Activated CD4-positive, CD25-positive, alpha-beta regulatory T cell treated with anti-CD3 and anti-CD28 coated beads, Interleukin-2, amount 50 U/mL, for 16 hours (primary cell): ENCODE measurements at places on chromosomes 16 and 17.

DNA sequence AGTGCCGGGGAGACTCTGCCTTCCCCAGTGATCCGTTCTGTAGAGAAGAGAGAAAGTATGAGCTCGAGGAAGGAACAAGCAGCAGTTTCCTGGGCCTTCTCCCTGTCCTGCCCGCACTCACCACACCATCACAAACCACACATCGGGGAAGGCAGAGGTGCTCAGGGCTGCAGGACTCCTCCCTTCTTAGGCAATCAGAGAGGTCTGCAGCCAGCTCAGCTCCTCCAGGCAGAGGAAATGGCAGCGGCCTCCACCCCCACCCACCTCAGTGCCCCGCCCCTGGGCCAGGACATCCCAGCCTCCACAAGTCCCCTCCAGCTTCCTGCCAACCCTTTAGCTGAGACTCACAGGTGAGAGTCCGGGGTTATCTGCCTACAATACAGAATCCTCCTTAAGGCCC, 2.0 kb downstream of the ZNF319 start:
- DNase-seq = no peak

- no peak for DNase-seq
These were observed 14.7 kb downstream of the NXN start for GRCh38 chr17:964876-965275.

GRCh38 chr16:68447653-68448359, 502 bp downstream of the SMPD3 start:
- no peak for DNase-seq

- no peak for DNase-seq
These were observed 47.8 kb downstream of the SLC7A5 start for GRCh38 chr16:87821376-87822107.

DNA sequence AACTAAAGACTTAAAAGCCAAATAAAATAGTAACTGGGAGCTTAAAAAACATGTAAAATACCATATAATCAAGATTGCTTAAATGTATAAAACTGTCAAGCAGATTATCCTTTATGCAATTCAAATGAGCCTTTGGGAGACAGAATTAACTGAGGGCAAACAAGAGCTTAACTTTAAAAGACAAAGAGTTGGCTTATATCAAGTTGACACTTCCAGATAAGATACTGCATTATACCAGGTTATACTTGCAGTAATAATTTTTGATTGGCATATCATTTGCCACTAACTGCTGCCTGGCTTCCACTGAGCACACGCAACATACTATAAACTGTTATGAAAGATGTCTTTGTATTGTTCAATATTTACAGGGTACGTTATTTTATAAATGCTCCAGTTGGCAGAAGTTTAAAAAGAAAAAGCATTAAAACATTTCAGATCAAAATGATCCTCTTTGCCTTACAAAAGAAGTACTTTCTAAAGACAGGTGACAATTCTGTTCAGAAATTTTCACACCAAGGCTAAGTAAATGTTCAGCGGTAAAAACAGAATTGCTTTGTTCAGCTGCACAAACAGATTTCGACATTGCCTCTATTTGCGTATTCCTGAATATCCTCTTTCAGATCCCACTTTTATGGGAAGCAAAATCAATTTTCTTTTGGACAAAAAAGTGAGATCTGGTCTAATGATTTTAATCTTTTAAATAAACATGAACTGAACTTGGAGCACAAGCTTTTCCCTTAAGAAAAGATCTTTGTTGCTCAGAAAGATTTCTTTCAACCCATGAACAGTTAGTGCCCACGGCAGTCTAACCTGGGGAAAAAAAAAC, 50.7 kb downstream of the TOX3 start:
- DNase-seq = no peak

DNA sequence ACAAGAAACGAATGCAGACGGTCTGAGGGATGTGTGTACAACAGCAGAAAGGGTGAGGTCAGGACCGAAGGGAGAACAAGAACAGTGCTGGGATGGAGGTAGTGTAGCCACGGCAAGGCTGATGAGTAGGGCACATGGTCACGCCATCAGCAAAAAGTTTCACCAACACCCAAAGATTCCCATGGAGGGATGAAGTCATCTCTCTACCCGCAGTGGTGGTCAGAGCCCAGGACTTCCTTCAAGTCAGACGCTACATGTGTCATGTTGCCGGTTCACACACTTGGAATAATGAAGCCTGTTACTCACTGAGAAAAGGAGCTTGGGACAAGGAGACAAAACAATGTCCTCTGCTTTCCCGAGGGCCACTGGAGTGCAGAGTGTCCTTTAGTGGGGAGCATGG, 79.7 kb downstream of the SALL1 start:
- DNase-seq = no peak

DNA sequence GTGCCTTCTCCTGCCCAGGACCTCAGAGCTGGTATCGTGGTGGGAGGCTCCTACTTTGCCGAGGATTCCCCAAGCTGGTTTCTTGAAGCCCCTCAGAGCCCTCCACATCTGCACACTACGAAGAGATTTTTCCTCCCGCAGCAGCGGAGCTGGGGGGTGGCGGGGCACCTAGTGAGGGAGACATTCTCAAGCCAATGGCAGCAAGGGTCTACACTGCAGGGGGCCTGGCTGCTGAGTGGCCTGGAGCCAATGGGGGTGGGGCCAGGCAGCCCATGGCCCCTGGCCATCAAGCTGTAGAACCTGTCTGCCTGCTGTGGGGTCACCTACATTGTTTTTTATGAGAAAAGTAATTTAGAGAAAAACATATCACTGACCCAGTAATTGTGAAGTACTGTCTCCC, 5.0 kb downstream of the SLC26A11 start:
- DNase-seq = no peak

DNA sequence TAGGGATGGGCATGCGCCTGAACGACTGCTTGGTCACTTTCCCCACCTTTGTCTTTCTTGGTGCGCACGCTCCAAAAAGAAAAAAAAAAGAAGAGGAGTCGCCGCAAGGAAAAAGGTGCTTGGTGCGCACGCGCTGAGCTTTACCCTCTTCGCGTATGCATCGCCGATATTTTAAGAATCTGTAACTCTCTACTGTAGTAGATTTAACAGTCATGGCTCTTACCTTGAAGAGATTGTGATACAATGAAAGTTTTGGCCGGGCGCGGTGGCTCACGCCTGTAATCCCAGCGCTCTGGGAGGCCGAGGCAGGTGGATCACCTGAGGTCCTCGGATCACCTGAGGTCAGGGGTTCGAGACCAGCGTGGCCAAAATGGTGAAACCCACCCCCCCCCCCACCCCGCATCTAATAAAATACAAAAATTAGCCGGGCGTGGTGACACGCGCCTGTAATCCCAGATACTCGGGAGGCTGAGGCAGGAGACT, 609 bp upstream of the FXR2 start:
- no peak for DNase-seq

- no peak for DNase-seq
These were observed 7.4 kb downstream of the LASP1 start for GRCh38 chr17:38877130-38877851.

DNA sequence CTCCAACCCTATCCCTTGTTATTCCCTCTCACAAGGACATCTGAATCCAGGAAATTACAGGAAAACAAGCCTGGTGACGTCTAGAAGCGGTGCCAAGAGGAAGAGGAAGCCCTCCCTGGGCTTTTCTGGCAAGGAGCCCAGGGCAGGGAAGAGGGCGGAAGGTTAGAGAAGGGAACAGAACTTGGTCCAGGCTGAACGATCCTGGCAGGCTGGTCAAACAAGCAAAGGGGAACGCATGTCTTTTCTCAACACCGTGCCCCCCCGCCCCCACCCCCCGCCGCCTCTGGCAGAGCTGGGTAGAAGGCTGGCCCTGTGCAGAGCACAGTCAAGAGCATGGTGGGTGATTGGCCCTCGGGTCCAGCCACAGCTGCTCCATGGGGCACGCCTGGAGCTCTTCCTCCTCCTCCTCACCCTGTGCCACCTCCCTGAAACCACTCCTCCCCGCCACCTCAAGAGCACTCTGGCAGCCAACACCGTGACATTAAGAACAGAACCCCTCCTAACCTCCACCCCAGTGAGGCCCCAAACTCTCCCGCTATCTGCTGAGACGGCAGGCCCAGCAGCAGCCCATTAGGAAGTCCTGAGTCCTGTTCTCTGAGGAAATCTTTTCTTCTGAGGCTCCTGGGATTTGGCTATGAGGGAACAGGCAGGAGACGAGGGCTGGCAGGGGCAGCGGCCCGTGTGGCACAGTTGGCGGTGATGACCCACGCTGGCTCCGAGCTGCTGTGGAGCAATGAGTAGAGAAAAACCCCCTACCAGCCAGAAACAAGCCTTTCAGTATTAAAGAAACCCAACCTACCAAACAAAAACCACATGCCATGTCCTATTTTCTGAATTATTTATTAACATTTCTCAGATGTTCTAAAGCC, 7.3 kb downstream of the C16orf86 start:
- no peak for DNase-seq

DNA sequence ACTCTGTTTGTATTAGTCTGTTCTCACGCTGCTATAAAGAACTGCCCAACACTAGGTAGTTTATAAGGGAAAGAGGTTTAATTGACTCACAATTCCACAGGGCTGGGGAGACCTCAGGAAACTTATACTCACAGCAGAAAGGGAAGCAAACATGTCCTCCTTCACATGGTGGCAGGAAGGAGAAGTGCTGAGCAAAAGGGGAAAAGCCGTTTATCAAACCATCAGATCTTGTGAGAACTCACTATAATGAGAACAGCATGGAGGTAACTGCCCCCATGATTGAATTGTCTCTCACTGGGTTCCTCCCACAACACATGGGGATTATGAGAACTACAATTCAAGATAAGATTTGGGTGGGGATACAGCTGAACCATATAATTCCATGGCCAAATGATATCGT, 30.9 kb downstream of the ABCC1 start:
- DNase-seq = no peak

DNA sequence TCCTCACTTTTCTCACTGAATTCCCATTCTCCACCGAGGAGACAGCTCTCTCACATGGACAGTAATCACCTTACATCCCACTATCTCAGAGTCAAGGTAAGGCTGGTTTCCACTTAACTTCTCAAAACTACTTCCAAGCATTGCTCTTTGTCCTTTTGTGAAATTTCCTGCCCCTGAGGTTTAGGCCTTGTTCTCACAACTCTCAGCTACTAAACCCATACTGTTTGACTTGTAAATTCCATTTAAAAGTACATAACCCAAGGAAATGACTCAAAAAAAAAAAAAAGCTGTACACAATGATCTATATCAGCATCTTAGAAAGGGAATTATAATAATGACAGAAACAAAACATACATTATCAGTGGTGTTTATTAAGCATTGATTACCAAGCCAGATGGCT, 8.8 kb downstream of the CDC27 start:
- no peak for DNase-seq

- DNase-seq = no peak
These were observed 256.9 kb upstream of the PMFBP1 start for GRCh38 chr16:72428681-72429376.

DNA sequence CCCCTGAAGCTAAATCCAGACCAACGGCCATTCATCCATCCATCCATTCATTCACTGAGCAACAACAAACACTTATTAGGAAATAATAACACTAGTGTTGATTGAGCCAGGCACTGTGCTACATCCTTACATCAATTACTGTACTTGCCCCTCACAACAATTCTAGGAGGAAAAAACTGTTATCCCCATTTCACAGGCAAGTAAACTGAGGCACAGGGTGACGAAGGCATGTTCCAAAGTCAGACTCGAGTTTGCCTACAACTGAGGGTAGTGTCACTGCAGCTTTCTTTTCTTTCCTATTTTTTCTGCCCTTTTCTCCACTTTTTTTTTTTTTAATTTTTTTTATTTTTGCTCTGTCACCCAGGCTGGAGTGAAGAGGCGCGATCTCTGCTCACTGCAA, 11.2 kb upstream of the MYLK3 start:
- DNase-seq = no peak

- DNase-seq = peak; percentile 37
These were observed 43.8 kb upstream of the TOB1 start for GRCh38 chr17:50909765-50910605.

DNA sequence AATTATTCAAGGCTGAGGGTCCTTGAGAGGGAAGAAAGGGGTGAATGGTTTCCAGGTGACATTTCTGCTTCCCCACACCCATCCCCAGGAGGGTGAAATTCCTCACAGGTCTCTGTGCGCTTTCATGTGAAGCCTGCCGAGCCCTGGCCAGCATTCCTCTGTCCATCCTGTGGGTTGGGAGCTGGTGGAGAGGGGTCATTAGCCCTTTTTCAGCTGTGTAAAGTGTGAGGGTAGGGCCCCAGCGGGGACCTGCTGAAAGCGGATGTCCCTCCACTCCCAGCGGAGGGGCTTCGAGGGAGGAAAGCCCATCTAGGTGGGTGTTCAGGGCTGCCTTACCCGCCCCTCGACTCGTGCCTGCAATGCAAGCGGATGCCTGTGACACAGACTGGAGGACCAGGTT, 53.3 kb upstream of the DLX4 start:
- no peak for DNase-seq

DNA sequence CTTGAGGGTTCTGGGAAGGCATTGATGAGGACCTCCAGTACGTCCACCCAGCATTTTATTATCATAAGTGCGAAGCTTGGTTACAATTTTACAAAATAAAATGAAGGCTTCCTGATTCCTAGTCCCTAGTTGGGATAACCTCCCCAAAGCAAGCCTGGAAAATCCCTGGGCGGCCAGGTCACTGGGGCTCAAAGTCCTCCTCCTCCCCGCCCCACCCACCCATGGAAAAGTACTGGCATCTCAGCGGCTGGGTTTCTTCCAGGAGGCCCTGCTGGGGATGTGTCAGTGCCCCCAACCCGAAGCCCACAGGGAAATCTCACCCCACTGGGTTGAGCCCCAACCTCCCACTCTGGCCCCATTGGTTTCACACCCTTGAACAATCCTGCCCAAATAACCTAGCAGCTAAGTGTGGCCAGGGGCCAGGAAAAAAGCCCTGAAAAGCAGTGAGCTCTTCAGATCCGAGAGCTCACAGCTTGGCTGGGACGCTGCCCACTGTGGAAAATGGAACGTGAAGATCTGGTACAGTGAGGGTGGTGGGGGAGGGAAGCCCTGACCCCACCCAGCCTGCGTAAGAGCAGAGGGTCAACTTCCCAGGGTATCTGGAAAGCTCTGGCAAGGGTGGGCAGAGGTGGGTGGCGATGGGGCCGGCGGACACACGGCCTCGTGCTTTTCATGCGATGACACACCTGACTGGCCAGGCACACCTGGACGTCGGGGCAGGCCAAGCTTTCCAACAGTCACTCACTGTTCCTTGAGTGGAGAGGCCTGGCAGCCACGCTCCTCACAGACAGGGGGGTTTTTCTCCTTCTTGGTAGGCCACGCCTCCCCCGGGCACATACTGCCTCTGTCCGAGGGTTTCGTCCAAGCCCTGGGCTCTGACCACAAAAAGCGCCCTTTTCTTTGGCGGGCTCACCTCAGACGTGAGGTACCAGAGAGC, 324.5 kb downstream of the SOX9 start:
- no peak for DNase-seq
